SK-N-SH treated with all-trans-retinoic acid at 6 μM for 48 hours (cell line): ENCODE measurements at places on chromosomes 11 and 22.

DNA sequence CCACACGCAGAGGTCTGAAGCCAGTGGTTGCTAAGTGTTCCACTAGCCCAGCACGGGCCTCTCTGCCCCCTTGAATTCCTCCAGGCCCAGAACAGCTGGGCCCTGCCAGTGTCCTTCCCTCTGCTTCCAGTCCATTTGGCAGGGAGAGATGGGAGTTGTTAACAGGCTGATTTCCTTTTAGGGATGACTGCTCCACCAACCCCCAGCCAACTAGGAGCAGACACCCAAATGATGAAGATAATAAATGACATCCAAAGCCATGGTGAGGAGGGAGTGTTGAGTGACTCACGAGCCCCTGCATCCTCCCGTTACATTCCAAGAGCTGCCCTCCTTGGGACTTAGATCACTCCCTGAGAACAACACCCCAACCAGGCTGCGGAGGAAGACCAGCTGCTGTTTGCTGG lies 20.6 kb downstream of the PARVA start:
- ATAC-seq = peak; percentile 96

DNA sequence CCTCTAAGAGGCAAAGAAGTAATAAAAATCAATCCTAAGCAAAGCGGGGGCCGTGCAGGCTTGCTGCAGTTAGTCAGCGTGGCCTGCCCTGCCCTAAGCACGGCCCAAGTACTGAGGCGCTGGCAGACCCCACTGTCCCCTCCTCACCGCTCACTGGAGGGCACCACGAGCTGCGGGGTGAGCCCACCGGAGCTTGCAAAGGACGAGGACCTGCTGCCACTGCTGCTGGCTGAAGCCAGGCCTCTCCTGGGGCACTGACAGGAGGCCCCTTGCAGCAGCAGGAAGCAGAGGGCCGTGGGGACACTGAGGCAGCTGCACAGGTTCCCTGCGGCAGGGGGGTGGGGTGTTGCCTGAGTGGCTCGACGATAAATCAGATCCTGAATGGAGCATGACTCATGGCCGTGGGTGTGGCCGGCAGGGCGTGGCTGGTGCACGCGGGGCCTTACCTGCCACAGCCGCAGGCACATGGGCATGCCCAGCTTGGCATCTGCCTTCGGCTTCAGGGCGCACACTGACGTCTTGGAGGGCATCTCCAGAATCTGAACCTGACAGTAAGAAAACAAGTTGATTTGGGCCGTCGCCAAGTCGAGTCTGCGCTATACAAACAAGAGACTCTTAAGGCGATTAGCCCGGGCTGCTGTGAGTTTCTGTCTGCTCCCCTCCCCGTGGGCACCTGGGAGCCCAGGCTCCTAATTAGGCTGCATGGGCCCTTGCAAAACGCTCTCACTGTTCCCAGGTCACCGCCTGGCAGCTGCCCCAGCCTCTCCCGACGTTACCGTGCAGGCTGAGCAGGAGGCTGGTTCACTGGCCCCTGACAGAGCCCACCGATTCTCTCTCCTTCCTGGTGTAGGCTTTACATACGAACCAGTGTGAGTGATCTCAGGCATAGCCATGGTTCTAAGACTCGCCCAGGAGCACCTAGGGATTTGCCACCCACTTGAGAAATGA lies 45.9 kb downstream of the TBX1 start:
- no peak for ATAC-seq

DNA sequence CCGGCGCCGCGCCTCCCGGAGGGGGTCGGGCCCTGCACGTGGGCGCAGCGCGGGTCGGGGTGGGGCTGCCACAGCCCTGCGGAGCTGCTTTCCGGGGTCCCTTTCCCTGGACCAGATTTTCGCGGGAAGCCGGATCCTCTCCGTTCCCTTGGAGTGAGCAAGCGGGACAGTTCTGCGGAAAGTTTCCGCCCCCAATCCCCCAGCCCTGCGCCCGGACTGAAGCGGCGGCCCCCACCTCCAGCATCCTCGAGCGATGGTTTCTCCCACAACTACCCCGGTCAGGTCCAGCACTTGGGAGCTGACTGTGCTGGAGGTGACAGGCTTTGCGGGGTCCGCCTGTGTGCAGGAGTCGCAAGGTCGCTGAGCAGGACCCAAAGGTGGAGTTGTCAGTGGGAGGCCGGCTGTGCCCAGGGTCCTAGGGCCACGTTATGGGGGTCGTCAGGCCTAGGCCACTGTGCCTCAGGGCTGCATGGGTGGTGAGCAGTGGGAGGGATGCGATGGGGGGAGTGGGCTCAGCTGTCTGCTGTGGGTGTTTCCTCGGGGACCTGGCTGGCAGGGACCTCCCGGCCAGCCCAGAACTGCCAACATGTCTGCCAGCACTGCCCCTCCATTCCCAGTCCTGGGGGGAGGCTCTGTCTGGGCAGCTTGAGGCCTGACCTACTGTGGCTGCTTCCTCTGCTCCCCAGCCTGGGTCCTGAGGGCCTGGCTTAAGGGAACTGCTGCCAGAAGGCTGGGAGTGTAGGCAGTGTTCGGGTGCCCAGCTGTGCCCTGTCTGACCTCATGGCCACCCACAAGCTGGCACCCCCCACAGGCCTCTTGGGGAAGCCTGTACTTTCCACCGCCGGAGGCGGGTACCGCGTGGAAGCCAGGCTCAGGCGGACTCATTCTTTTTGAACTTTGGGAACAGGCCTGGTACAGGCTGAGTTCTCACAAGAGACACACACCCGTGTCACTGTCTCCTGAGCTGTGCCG lies 726 bp downstream of the ST3GAL4 start:
- peak; percentile 29 for ATAC-seq

- ATAC-seq = no peak
Observed at GRCh38 chr11:64150481-64151239, 15.3 kb downstream of the MACROD1 start.

GRCh38 chr11:103889679-103890078 lies 146.8 kb upstream of the DDI1 start:
- ATAC-seq = no peak

DNA sequence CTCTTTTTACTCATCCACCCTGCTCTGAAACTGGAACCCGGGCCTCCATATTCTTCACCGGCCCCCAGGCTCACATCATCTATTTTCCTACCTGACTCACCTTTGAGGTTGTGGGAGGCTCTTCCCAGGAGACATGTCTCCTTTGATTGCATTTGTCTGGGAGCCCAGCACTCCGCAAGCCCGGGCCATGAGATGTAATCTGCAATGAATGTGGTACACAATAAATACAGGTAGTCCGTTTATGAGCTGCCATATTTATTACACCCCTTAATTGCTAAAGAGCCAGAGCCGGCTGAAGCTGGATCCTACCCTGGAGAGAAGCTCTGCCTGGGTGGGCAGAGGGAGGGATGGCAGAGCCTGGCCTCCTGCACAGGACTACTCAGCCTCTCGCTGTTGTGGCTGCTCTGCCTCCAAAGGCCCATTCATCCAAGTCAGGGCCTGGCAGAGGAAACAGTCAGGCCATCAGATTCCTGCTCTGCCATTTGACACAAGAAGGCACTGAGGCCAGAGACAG lies 49.5 kb downstream of the TP53I11 start:
- no peak for ATAC-seq

- ATAC-seq = peak; percentile 43
Observed at GRCh38 chr22:40654522-40655167, 18.1 kb upstream of the MRTFA start.

DNA sequence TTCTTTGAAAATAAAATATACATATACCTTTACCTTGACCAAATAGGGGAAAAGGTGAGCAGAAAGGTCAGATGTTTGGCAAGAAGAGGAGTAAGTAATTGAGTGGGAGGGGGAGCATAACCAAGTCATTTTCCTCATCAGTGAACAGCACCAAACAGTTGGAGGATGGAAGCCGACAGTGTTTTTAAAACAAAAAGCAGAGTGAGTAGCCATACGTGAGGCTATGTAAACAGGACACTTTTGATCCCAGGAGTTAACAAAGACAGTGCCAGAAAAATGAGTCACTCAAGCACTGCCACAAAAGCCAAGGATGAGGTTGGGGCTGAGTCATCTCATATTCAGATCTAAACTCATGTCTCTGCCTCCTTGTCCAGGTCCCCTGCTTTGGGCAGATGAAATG lies 734.7 kb downstream of the KCNA4 start:
- peak; percentile 95 for ATAC-seq

DNA sequence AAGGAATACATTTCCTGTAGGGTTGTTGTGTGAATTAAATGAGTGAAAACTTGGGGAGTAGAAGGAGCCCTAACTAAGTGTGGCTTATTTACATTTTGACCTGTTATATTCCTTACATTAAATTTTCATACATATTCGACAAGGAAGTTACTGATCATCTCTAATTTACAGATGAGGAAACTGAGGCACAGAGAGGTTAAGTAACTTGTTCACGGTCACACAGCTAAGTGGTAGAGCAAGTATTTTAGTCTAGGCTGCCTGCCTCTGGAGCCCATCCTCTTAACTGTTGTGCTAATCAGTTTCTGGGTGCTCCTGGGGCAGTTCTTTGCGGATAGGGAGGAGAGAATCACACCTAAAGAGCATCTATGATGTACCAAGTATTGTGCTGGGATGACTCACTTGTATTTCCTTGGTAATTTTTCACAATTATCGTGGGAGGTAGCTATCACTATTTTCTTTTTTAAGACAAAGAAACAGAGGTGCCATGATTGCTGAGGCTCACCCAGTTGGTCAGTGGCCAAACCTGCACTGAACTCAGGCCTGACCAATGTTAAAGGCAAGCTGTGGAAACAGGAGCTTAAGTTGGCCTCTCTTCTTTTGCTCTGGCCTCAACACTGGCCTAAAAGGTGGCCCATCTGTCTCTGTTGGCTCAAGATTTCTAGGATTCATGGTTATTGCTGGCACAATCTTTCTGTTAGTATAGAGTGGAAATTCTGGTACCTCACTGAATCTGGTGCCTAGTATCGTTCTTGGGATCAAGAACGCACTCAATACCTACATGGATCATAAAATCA lies 2.9 kb upstream of the ELF5 start:
- no peak for ATAC-seq

DNA sequence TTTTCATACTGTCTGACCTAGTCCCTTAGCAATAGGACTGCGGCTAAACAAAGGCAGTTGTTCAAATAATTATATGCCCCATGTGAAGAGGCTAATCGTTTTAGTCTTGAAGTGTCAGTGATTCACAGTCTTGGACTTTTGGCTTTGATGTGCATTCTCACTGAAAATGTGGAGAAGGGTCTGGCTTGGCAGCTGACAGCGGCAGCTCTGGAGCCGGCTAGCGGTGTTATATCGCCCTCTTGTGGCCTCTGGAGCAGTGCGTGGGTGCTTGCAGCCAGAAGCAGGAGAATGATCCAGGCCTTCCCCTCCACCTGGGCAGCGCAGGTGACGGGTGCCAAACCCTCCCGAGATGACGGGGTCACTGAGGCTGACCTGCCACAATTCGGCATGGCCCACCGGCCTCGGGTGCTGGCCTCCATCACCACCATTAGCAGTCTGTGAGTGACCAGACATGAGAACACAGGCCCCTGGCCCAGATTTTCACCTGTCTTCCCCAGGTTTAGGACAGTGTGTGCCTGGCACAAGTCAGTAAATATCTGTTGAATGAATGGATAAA lies 90.3 kb upstream of the PITPNB start:
- peak; percentile 96 for ATAC-seq
